ENCODE measurements at places on chromosomes 13 and 19.

DNA sequence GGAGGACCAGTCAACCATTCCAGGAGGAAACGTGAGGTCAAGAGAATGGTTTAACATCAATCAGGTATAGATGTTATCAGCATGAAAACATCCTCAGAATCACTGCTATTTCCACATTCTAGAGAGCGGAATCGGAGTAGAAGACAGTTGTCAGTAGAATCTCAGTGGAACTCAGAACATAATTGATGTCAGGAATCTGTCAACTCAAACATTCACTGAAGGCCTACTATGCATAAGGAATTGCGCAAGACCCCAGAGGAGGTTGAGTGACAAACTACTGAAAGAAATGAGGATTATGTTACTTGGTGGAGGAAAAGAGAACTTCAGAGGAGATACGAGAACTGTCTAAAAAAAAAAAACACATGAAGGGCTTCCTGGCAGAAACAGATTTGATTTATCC, 97.8 kb downstream of the LHFPL6 start:
- no peak for DNase-seq

DNA sequence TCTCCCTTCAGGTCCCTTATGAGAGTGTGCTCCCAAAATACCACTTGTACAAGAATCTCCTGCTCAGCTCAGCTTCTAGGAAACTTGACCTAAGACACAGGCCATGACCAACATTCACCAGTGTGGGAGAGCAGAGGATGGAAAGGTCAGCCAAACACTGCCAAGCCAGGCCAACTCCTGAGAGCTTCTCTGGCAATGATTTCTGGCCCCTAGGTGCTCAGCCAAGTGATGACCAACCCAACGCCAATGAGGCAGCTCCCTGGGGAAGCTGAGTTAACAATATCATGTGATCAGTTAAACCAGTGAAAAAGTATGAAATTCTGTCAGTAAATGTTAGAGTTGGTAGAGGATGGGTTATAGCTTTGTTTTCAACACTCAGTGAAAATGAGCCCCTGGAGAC, 49.1 kb upstream of the FLT1 start:
- no peak for DNase-seq

DNA sequence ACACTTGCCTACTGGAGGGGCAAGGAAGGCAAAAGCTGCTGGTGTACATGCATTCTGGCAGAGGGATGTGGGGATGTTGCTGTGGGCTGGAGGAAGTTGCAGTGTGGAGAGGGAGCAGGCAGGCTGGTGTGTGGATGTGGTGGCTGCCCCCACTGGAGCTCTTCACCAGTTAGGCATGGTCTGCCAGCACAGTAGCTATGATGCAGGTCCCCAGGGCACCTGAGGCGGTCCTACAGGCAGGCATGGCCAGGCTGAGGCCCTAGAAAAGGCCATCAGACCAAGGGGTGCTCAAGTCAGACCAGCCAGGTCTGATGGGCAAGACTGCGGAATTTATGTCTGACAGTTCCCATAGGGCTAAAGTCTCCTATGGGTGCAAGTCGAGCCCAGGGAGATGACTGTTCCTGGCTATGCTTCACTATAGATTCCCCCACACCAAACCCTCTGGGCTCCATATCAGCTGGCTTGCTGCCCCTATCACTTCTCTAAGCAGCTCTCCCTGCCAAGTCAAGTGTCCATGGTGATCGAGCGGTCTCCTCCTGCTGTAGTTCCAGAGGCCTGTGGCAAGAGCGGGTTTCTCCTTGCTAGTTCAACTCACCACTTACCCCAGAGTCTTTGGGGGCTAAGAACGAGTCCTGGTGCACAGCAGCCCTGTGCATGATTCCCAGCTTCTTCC, 473.1 kb downstream of the TDRD3 start:
- no peak for DNase-seq

DNA sequence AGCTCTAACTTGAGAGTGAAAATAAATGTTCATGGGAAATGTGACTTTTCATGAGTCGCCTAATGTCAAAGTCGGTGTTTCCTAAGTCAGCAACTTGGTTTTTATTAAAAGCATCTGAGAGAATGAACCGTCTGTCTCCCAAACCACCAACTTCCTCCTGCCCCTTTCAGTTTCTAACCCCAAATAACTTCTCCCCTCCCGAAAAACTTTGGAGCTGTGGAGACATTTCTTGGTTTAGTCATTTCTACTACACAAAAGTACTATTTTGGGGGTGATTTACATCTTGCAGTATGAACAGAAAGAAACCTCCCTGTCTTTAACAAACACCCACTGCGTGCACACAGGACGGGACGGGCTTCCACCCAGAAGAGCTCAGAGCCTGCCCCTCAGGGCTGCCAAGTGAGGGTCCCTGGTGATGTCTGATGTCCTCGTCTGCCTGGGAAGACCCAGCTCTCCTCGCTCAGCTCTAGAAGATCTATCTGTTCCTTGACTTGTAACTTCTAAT, 65.0 kb downstream of the RASA3 start:
- no peak for DNase-seq

DNA sequence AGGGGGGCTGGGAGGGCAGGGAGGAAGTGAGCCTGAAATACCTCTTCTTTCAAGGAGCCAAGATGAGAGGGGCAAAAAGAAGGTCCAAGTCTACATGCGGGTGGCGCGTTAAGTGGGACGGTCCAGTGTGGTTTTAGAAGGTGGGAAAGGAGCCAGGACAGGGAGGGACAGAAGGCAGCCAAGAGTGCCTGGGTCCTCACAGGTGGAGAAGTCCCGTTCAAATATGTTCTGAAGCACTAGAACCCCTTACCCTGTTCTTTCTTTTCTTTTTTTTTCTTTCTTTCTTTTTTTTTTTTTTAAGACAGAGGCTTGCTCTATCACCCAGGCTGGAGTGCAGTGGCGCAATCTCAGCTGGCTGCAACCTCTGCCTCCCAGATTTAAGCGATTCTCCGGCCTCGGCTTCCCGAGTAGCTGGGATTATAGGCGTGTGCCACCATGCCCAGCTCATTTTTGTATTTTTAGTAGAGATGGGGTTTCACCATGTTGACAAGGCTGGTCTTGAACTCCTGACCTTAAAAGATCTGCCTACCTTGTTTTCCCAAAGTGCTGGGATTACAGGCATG, 7.4 kb downstream of the CAMSAP3 start:
- DNase-seq: no peak

DNA sequence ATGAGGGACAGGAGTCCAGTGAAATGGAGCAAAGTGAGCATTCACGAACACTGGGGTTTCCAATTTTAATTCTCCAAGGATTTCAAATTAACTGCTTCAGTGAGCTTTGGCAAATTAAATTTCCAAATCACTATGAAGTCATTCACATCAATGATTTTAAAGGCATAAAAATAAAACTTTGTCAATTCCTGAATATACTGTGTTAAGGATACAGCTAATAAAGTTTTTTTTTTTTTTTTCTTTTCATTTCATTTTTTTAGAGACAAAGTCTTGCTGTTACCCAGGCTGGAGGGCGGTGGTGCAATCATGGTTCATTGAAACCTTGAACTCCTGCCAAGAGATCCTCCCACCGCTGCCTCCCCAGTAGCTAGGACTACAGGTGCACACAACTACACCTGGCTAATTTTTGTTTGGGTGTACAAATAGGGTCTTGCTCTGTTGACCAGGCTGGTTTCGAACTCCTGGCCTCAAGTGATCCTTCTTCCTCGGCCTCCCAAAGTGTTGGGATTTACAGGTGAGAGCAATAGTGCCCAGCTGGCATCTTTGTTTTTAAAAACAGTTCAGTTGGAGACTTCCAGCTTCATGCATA, 21.9 kb downstream of the RBM26 start:
- DNase-seq: no peak

DNA sequence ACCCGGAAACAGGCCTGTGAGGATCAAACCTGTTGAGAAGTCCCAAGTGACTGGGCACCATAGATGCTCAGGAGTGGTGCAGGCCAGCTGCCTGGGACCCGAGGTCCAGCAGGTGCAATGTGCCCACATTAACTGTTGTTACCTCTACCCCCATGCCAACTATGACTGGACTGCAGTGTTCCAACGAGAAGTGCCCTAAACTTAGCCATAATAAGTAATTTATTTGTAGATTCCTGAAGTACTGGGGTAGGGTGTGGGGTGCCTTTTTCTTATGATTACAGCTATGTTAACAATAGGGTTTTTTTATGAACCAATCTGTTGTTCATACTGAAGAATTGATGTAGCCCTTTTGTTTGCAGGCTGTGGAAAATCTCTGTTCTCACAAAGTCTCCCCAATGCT, 9.2 kb downstream of the CUL4A start:
- DNase-seq: no peak

DNA sequence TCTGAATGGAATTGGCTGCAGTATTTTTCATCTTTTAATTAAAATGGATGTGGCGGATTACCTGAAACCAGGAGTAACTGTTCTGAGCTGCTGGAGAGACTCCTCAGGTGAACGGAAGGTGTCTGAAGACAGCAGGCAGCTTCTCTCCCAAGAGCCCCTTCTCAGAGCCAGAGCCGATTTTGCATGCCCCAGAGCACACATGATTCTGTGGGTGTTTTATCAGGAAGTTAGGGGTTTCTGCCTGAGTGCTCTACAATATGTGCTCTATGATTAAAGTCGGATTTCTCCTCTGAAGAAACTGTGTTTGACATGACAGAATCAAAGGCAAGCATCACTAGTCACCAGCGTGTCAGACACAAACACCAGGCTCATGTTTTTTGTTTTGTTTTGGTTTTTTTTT, 60.7 kb upstream of the MCF2L start:
- DNase-seq: no peak

DNA sequence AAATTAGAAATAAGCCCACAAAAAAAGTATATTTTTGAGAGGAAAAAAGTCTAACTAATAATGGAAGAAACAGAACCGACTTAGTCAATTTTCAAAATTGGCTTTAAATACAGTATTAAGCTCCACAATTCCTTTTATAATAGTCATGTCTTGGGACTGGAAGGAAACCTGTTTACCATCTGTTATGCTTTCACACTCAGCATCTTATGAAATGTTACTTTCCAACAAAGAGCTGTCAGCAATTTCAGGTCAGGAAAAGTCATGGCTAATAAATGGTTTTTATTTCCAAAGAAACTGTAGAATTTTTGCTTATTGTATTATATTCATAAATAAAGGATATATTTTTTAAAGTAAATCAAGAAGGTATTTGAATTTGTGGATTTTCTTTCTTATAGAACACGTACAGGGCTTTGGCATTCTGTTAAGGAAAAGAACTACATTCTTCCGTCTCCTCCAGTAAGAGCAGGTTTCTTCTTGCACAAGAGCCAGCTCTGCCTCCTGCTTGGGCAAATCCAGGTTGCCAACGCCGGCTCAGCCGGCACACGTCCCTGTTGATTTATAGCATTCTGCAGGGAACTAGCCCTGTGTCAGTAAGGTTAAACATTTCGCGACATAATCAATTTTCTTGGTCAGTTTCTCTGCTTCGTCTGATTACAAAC, 52.9 kb upstream of the GPR12 start:
- DNase-seq: no peak

DNA sequence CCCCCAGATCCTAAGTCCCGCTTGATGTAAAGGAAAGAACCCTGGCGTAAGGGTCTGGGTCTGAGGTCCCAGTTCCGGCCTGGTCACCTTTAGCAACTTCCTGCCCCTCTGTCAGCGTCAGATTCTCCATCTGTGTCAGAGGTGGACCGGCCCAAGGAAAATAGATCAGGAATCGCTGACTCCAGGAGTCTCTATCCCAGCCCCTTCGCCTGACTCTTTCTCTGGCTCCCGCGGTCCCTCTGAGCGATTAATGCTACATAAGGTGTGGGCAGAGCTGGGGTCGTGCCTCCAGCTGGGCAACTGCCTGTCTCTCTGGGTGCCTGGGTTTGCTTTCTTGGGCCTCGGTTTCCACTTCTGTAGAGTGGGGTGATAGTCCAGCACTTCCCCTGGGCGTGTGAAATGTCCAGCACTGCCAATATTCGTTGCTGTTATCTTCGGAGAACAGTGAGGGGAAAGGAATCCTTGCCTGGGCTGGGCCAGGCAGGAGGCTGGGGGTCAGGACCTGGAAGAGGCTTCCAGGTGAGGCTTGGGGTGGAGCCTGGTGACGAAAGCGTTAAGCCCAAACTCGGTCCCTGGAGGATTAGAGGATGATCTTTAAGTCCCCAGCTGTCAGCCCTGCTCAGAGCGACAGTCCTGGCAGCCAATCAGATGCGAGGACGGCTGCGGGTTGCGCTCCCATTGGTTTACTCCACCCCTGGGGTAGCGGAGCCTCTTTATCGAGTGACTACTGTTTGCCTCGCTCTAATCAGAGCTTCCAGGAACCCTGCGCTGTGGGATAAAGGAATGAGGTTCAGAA, 767 bp downstream of the ABCA7 start:
- DNase-seq: peak; percentile 99

- DNase-seq: no peak
Measured at GRCh38 chr19:55673889-55674288, 1.1 kb upstream of the EPN1 start.

GRCh38 chr19:46616631-46617322, 8.1 kb downstream of the PTGIR start:
- DNase-seq: no peak

GRCh38 chr19:10961073-10961860, 437 bp downstream of the SMARCA4 start:
- DNase-seq: no peak

GRCh38 chr13:112643759-112644459, 45.9 kb upstream of the ATP11A start:
- no peak for DNase-seq

- DNase-seq: no peak
Measured at GRCh38 chr13:100175078-100175802, 86.3 kb downstream of the PCCA start.

DNA sequence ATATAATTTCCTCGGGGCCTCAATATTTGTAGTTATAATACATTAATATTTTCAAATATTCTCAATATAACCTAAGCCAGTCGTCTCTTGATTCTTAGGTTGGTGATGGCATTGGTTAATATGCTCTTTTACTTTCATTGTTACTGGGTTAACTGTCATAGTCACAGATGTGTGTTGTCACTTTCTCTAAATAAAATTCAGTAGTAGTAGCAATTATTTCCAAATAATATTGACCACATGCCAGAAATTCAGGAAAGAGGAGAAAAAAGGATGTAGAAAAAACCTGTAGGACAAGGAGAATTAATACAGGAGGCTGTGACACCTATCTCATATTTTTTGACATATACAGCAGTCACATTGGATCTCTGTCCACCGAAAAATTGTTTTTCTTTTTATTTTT, 322.7 kb upstream of the SLITRK6 start:
- no peak for DNase-seq

- DNase-seq: no peak
Measured at GRCh38 chr13:47463726-47464125, 537.3 kb downstream of the SUCLA2 start.

DNA sequence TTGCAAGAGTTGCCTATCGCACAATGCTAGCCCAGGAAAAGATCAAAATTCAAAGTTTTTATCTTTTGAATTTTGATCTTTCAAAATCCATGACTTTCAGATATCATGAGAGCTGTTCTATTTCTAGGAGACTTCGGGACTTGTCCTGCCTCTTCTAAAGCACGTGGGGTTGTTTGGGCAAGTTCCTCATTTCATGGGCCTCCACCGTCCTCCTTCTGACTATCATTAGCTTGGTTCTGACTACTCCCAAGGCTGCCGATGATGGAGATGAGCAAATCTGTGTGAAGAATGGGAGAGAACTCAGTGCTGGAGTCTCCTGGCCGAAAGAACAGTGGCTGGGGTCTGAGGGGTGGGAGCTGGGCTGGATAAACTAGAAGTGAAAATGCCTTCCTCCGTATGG, 86.5 kb downstream of the COL4A1 start:
- no peak for DNase-seq
